ENCODE measurements at places on chromosomes 3 and 15.

- DNase-seq, result no peak
Observed at GRCh38 chr15:51904421-51904820, 67.2 kb downstream of the LEO1 start.

GRCh38 chr3:77939726-77940125 lies 899.8 kb downstream of the ROBO2 start:
- DNase-seq, result no peak

GRCh38 chr3:8157640-8158039 lies 344.0 kb upstream of the LMCD1 start:
- DNase-seq, result no peak

- no peak for DNase-seq
Observed at GRCh38 chr3:85258819-85259218, 300.0 kb downstream of the CADM2 start.

GRCh38 chr3:160154033-160154432 lies 71.2 kb upstream of the C3orf80 start:
- no peak for DNase-seq

- DNase-seq, result no peak
Observed at GRCh38 chr3:159911664-159912037, 77.0 kb upstream of the IL12A start.

DNA sequence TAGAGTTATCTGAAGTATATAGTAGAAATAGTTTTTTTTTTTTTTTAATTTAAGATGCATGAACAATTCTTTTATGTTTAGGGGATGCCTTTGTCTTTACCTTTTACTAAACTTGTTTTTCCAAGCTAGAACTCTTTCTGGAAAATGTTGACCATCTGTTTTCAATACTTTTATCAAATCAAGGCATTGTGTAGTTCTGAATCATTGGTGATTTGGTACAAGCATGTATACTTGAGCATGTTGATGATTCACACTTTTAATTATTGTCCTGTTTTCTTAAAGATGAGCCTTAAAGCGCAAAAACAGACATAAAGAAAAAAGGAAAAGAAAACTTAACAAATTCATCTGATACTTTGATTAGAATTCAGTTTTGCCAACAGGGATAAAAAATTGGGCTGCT lies 28.3 kb downstream of the PDCD6IP start:
- DNase-seq, result no peak

- no peak for DNase-seq
Observed at GRCh38 chr3:123075359-123075758, 8.5 kb downstream of the PDIA5 start.

GRCh38 chr3:99724276-99724675 lies 85.9 kb downstream of the COL8A1 start:
- no peak for DNase-seq

DNA sequence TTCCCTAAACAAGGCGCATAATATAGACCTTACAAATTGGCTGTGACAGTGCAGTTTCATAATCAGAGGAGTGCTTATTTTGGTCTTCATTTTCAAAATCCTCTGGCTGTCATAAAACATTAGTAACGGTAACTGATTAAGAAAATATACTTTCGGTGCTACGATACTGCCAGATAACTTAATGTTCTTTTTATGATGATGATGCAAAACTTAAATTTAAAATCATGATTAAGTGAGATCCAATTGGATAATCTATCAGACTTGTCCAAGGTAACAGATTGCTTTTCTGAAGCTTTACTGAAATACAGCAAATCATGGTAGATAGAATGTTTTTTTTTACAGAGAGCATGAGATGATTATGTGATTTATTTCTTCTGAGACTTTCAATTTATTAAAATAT lies 364.2 kb upstream of the CNTN3 start:
- no peak for DNase-seq

DNA sequence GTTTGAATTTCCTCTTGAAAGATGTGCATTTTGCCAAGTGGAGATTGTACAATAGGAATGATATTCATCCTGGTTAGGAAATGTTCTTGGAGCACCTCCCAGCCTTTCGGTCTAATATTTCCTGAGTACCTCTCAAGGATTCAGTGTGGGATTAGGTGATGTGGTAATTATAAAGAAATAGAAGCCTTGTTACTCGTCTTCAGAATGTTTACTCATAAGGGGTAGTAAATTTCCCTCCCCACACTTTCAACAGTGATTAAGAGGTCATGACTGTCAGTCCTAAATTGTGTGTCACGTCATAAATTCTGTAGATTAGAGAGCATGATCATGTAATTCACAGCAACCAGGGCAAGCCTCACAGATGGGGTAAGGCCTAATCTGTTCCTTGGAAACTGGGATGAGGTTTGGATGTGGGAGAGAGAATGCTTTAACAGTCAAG lies 633.1 kb upstream of the TBL1XR1 start:
- no peak for DNase-seq

DNA sequence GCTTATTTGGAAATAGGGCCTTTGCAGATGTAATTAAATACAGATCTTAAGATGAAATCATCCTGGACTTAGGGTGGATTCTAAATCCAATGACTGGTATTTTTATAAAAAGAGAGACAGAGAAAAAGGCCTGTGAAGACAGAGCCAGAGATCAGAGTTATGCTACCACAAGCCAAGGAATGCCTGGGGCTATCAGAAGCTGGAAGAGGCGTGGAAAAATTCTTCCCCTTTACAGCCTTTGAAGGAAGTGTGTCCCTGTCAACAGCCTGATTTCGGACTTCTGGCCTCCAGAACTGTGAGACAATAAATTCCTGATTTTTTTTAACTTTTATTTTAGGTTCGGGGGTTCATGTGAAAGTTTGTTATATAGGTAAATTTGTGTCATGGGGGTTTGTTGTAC lies 154.1 kb upstream of the CADPS start:
- DNase-seq, result no peak

DNA sequence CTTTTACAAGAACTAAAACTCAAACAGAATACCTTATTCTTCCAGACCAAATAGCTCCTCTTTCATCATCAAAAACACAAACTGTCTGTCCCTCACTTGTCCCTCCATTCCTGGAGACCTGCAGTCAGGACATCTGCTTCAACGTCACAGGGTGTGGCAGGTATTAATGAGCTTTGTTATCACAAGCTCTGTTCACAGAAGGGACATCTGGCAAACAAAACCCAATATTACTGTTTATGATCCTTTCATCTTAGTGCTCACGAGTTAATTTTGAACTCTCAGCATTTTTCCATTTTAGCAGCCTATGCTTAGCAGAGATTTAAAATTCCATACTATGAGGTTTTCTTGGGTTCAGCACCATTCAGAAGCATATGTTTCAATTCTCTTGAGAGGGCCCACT lies 32.9 kb downstream of the AP3S2 start:
- DNase-seq, result no peak

DNA sequence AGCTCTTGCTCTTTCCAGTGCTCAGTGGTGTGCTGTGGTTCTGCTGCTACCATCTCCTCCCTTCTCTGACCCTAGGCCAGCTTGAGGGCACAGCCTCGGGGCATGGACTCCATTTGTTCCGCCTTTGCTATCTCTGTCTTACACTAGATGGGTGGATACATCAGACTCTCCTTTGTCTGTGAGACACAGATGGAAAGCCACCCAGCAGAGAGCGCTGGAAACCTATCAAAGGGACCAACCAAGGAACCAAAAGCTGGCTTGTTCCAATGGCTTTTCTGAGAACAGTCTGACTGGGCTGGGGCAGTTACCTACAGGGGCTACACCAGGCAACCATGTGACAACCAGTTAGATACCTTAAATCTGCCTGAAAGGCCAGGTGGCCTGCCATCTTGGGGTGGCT lies 63.8 kb downstream of the NPTN start:
- no peak for DNase-seq

DNA sequence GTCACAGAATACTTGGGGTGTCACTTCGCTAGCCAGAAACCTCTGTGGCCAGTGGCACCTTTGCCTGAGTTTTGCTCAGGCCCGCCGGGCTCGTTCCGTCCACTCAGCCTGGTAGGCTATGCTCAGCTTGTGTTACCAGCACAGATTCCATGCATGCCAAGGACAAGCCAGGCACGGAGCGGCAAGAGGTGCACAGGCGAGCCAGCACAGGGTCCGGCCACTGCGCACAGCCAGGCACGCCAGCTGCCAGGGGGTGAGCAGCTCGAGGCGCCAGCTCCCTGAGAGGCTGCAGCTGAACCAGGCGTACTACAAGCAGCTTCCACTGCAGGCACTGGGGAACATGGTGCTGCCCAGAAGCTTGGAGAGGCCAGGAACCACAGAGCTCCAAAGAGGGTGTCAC lies 14.7 kb downstream of the PCYT1A start:
- no peak for DNase-seq

- DNase-seq, result no peak
Observed at GRCh38 chr3:97957617-97958311, 14.5 kb downstream of the RIOX2 start.

GRCh38 chr3:117618462-117618861 lies 908.9 kb downstream of the TUSC7 start:
- DNase-seq, result no peak

DNA sequence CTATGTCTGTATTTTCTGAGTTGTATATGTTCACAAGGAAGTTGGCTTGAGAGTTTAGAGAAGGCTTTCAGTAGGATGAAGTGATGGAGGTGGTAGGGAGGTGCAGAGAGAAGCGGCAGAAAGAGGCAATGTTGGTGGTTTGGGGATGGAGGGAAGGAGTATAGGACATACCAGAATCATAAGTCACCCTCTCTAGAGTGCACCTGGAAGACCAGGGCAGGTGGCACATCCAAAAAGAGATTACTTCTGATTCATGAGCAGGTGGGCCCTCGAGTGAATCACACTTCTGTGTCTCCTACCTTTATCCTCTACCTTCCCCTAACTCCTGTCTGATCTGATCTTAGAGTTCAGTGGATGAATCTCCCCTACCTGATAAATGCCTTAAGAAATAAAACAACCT lies 41.8 kb upstream of the MRPL3 start:
- no peak for DNase-seq

DNA sequence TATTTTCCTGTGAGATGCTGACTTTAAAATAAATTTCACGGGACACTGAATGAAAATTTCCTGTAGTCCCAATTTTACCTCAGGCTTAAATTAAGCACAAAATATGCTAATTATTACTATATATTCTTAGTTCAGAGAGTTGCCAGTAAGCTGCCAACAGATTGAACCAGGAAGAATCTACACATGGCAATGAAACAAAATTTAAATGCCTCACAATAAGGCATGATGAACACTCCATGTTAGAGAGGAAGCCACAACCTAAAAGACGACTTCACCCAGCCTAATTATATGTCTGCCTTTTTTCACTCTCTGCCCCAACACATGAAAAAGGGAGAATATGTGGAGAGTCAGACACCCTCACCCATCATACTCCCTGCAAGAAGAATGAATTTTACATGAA lies 39.7 kb downstream of the DNAAF4 start:
- DNase-seq, result no peak

DNA sequence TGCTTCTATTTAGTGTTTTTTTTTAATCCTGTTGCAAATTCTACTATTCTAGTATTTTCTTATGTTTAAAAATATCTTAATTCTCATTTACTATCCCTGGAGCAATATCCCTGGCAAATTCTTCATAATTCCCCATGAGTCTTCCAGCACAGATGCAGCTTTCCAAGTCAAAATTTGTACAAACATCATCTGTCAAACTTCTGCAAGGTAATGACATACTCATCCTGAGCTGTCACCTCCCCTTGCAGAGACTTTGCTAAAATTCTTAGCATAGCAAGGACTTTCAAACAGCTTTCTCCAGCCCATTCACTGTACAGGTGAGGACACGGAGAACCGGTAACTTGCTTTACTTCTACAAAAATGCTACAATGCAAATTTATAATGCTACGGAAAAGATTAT lies 28.6 kb upstream of the VGLL4 start:
- no peak for DNase-seq

DNA sequence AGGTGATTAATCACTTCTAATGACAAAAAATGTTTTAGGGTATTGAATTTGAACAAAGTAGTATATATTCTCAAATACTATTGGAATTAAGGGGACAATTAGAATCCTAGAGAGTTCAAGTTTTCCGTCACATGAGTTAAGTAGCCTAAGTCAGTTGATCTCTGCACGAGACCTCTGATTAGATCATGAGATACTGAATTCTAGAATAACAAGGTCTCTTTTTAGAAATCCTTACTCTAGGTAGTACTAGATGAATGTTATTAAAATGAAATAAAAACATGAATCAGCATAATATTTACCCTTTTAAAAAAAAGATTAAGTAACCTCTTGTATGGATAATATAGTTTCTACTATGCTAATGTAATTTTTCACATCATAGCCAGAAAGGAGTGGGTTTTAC lies 43.4 kb downstream of the MYO5A start:
- no peak for DNase-seq

- no peak for DNase-seq
Observed at GRCh38 chr15:71512682-71513006, 297.7 kb upstream of the NR2E3 start.

- peak; percentile 30 for DNase-seq
Observed at GRCh38 chr15:78937132-78937739, 7.6 kb downstream of the CTSH start.

- no peak for DNase-seq
Observed at GRCh38 chr3:65231544-65231943, 543.7 kb upstream of the ADAMTS9 start.

GRCh38 chr3:63847718-63848450 lies 15.7 kb downstream of the THOC7 start:
- no peak for DNase-seq

DNA sequence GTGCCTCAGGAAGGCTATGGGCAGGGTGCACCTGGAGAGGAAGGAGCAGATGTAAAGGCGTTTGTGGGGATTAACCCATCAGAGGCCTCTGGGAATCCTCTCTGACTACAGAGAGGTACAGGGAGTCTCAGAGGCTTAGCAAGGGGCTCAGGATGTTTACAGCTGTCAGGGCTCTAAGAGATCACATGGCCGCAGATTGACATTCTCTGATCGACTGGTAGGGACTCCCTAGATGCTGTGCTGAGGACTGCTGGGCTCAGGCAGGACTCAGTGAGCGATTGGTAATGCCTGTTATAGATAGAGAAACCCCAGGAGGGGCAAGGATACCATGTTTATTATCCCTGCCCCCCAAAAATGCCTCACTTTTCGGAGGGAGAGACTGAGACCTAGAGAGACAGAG lies 103.5 kb downstream of the CORO2B start:
- no peak for DNase-seq

DNA sequence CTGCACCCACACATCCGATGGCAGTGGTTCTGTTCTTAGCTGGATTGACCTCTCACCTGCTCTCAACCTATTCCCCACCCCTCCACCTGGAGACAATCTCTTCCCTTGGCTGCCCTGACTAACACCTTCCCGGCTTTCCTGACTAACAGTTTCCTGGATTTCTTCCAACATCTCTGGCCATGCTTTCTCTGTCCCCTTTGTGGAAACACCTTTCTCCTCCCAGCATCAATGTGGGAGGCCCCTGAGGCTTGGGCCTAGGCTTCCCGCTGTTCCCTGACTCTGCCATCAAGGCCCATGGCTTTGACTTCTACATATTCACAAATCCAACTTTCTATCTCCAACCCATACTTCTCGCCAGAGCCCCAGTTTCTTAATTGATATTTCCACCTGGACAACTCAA lies 142.8 kb upstream of the ATP2B2 start:
- no peak for DNase-seq

- peak; percentile 19 for DNase-seq
Observed at GRCh38 chr15:75921732-75922703, 18.3 kb downstream of the FBXO22 start.

Data from activated CD4-positive, alpha-beta T cell treated with anti-CD3 and anti-CD28 coated beads for 36 hours (primary cell).